ENCODE measurements at places on chromosomes 3 and 15.
A peak's percentile ranks its signal among the peaks of the same experiment; 100 is the strongest.

- no peak for DNase-seq
Observed at GRCh38 chr3:14785207-14786155, 33.3 kb upstream of the FGD5 start.

GRCh38 chr15:74136814-74137536, 6.6 kb downstream of the ISLR2 start:
- no peak for DNase-seq

DNA sequence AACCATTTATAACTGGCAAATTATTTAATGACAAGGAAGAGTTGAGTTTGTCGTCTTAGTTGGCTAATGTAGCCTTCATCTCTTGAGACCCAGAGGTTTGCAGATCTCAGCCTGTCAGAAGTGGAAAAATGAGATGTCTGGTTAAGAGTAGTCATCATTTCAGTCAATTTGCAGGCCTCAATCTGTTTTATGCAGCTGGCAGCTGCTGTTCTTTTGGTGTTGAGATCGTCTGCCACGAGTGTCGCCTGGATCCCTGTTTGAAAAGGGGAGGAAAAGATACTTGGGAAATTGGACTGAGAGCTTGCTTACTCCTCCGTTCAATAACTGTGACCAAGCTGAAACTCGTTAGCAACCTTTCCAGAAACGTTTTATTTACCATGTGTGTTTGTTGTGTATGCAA, 2.3 kb downstream of the PHLDB2 start:
- no peak for DNase-seq

DNA sequence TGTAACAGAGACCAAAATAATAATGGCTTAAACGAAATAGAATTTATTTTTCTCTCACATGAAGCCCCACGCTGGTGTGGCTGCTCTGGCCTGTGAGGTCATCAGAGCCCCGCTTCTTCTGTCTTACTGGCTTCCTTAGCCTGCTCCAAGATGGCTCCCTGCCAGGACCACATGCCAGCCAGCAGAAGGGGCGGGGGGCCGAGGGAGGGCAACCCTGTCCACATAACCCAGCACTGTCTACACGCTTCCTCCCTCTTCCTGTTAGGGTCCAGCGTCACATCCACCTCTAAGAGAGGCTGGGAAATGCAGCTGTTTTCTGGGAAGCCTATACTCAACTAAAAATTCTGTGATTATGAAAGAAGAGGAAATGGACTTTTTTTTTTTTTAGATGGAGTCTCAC, 107.9 kb upstream of the DLG1 start:
- no peak for DNase-seq

DNA sequence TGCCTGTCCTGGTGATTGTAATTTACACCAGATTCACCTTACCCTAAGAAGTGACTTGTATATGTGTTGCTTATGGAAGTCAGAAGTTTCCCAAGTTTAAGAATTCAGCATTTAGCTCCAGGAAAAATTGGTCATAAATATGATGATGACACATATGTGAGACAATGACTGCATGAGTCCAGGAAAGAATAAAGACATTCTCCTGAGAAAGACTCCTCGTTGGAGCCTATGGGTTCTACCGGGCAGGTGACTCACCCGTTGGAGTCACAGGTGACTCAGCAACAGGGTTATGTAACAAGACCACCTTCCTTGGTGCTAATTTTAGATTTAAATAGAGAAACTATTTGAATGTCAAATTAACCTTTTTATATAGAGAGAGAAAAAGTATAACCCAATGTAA, 662.4 kb downstream of the FHIT start:
- no peak for DNase-seq

GRCh38 chr3:185489462-185489861, 9.4 kb downstream of the TMEM41A start:
- DNase-seq: no peak

GRCh38 chr15:91254766-91255165, 154.7 kb downstream of the SV2B start:
- DNase-seq: no peak

GRCh38 chr15:73997986-73998385, 3.5 kb downstream of the PML start:
- no peak for DNase-seq

DNA sequence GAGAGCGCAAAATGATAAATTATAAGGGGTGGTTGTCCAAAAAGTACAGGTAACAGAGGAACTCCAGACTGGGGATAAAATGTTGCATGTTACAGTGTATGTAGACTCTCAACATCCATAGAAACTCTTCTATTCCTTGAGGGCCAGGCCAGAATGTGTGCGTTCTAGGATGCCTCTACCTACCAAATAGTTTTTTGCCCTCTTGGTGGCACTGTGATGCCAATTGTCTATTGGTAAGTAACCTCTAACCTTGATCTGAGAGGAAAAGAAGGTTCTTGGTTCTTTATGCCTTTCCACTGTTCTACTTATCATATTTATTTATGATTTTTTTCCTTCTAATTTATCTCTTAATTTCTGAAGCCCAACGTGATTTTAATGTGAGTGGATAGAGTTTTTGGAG, 424.6 kb downstream of the GRM7 start:
- no peak for DNase-seq

DNA sequence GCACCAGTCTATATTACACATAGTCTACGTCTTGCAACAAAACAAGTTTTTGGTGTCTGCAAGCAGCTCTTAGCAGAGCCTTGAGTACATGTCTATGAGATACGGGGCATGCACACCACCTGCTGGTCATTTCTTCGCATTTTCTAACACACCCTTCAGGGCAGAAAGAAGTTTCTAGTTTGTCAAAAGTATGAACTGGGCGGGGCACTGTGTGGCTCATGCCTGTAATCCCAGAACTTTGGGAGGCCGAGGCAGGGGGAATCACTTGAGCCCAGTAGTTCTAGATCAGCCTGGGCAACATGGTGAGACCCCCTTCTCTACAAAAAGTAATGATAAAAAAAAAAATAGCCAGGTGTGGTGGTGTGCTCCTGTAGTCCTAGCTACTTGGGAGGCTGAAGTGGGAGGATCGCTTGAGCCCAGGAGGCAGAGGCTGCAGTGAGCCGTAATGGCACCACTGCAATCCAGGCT, 64.2 kb upstream of the ARL8B start:
- DNase-seq: peak; percentile 67

- no peak for DNase-seq
Observed at GRCh38 chr3:53073553-53074365, 27.9 kb upstream of the SFMBT1 start.

- DNase-seq: no peak
Observed at GRCh38 chr3:190017521-190018288, 103.0 kb downstream of the P3H2 start.

- no peak for DNase-seq
Observed at GRCh38 chr3:127691489-127691888, 18.7 kb downstream of the ABTB1 start.

GRCh38 chr3:137514853-137515252, 249.3 kb upstream of the SOX14 start:
- DNase-seq: no peak

- no peak for DNase-seq
Observed at GRCh38 chr3:114551770-114552526, 258.1 kb downstream of the TIGIT start.

DNA sequence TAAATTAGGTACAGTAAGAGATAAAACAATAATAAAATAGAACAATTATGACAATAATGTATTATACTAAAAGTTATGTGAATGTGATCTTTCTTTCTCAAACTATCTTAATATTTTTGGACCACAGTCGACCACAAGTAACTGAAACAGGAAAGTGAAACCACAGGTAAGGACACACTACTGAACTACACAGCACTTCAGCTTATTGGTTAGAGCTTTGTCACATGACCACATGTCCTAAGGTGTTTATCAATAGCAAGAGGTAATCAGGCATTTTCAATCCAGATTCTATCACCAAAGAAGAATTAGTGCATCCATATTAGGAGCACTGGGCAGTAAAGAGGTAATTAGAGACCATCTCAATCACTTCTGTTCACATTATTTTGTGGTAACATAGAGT, 392.8 kb downstream of the RSL24D1 start:
- DNase-seq: no peak

DNA sequence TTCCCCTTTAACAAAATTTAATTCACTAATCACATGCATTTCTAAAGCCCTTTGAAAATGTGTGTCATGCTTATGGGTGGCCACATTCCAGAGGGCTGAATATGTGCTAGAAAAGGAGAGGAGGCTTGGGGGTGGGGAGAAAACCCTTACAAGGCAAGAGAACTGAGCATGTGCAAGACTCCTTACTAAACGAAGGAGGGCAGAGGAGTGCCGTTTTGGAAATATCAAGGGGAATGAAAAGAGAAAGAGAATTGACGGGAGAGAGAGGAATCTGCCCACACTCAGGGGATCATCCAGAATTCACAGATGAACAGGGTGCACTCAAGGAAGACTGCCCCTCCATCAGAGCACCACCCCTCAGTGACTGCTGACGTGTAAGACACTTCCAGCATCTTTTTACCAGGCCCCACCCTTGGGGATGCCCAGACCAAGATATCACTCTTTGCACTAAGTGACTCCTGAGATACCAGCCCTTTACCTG, 37.9 kb upstream of the TSC22D2 start:
- DNase-seq: no peak

DNA sequence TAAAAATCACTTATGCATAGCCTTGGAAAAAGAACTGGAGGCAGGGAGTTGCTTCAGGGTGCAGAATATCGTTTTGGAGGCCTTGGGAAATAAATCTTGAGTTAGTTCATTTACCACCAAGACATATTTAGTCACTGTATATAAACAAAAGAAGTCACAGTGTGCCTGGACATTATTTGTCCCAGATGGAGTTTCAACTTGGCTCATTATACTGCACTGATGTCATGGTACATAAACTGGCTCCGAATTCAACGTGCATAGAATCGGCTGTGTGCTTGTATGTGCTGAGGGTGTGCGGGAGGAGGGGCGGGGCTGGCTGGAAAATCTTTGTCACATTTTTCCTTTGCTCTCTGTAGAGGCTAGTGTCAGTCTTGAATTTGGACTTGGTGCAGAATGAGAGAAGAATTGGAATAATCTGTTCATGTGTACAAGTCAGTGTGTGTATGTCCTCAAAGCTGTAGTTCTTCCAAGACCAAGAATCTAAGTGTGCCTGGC, 86.6 kb downstream of the FNDC3B start:
- DNase-seq: no peak

DNA sequence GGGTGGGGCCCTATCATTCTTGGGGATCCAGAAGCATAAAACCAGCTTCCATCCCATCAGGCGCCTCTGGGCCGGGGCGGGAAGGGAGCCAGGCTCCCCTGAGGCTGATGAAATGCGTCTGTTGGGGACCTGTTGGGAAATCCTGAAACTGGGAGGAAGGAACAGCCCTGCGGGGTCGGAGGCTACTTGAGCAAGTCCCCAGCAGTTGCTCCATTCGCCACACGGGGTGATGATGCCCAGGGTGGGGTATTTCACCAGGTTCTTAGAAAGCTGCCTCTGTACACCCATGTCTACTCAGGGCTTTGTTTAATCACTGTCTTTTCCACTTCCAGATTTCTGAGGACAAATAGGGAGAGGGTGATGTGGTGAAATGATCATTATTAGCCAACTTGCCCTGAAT, 25.4 kb upstream of the TSEN2 start:
- no peak for DNase-seq

- no peak for DNase-seq
Observed at GRCh38 chr15:56240390-56240789, 3.3 kb downstream of the RFX7 start.

GRCh38 chr3:46797486-46797885, 65.8 kb downstream of the MYL3 start:
- no peak for DNase-seq

- DNase-seq: no peak
Observed at GRCh38 chr3:2837239-2837638, 272.9 kb downstream of the IL5RA start.

DNA sequence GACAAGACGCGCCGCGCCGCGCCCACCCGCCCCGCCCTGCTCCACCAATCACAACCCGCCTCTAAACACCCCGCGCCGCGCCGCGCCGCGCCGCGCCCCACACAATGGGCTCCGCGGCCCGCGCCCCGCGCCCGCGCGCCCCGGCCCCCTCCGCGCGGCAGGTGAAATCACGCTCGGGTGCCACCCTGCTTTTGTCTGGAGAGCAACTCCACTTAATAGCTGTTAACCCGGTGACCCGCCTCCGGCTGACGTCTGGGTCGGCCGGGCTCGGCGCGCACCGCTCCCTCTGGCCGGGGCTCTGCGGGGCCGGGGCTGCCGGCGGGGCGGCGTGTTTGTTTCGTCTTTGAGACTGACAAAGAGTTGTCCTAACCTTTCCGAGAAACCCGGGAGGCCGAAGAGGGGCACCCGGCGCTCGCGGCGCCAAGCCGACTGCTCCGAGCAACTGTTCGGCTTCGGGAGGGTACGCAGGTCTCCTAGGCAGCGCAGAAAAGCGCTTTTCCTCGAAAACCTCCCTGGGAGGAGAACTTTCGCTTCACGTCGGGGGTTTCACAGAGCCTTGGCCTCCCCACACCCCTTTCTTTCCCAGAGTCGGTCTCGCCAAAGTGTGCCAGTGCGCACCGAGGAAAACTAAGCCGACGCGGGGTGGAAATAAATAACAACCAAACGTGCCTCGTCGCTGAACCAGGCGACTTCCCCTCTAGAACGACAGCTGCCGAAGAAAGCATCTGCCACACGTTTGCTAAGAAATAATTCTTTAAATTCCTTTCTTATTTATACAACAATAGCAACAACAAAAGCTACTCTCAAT, 518.4 kb downstream of the FOXP1 start:
- DNase-seq: peak; percentile 60

- no peak for DNase-seq
Observed at GRCh38 chr3:170909129-170909903, 879 bp upstream of the EIF5A2 start.

- no peak for DNase-seq
Observed at GRCh38 chr3:155334914-155335723, 41.6 kb upstream of the STRIT1 start.

- no peak for DNase-seq
Observed at GRCh38 chr15:76752549-76752948, 152.6 kb downstream of the SCAPER start.

GRCh38 chr15:70609889-70610288, 153.5 kb downstream of the UACA start:
- DNase-seq: no peak

- DNase-seq: no peak
Observed at GRCh38 chr15:78316283-78317083, 17.1 kb upstream of the SKIC8 start.

GRCh38 chr3:138078096-138078495, 37.3 kb downstream of the DZIP1L start:
- DNase-seq: no peak

GRCh38 chr15:45729141-45729540, 94.3 kb downstream of the SQOR start:
- DNase-seq: no peak

DNA sequence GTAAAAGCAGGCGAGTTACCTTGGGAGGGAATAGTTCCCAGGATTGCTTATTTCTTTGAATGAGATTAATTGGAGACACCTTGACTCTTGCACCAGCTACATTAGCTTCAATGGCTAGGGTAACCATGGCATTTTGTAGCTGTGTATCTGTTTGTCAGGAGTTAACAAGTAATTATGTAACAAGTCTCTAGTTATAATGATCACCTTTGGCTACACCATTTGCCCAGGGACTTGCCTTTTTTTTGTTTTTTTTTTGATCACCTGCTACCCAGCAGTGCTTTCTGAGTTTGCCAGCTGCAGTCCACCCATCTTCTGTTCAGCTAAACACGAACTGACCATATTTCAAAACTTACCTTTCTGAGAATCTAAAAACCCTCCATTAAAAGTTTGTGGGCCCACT, 2.2 kb downstream of the MED12L start:
- DNase-seq: no peak

- no peak for DNase-seq
Observed at GRCh38 chr3:86149054-86149453, 841.9 kb downstream of the VGLL3 start.
